ENCODE measurements at places on chromosomes 1 and 21.

DNA sequence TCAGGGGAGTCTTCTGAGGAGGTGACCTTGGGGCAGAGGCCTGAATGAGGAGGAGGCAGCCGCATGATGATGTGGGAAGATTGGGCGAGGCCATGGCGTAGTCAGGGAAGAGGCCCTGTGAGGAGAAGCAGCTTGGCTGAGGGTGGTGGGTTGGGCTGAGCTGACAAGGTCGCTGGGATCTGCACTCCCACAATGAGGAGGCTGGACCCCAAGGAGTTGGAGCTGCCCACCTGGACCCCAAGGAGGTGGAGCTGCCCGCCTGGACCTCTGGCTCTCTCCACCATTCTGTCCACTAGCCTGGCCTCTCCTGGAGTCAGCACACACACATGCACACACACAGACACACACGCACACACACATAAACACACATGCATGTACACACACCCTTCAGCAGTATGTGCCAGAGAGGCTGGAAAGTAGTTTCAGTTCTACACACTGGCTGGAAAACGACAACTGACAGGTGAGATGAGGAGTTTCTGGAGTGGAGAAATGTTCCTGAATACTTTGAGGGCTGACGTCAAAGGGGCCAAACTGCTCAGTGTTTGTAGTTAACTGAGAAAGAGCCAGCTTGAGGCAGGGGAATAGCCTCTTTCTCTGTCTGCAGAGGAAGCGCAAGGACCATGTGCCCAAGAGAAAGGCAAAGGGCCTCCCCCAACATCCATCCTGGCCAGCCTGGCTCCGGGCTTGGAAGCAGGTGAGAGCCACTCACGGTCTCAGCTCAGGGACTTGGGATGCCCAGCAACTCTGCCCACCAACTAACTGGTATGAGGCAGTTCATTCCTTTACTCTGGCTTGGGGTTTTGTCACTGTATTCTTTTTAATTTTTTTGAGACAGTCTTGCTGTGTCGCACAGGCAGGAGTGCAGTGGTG, 7.1 kb downstream of the SMPDL3B start:
- DNase-seq = no peak

DNA sequence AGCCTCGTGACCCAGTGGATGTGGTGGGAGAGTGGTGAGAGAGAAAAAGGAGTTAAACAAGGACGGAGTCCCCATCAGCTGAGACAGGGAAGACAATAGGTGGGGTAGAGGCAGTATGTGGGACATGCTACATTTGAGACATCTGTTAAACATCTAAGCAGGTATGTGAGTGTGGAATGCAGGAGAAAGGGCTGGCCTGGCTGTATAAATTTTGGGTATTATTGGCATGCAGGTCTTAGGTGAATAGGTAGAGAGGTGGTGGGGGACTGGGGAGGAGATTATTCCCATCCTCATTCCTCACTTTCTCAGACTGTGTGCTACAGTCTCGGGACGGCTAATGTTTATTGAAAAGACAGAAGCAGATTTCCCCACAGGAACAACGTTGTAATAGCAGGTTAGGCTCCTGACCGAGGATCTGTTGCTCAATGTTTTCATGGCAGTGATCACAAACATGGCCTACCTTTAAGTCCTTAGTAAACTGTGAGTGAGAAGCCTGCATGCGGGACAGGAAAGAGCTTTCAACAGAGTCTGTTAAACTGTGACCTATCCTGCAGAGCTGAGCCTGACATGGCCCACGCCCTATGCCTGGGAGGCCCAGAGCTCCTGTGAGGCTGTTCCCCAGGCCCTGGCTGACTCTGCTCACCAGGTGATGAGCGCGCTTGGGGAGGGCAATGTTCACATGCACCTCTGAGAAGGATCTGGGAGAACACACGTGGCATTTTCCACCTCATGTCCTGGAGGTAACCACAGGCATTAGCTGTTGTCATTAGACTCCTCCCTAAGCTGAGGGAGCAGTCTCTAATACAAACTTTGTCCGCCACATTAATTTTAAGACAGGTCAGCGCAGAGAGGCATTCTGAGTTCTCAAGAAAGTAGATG, 16.5 kb downstream of the VSIG8 start:
- DNase-seq = no peak

DNA sequence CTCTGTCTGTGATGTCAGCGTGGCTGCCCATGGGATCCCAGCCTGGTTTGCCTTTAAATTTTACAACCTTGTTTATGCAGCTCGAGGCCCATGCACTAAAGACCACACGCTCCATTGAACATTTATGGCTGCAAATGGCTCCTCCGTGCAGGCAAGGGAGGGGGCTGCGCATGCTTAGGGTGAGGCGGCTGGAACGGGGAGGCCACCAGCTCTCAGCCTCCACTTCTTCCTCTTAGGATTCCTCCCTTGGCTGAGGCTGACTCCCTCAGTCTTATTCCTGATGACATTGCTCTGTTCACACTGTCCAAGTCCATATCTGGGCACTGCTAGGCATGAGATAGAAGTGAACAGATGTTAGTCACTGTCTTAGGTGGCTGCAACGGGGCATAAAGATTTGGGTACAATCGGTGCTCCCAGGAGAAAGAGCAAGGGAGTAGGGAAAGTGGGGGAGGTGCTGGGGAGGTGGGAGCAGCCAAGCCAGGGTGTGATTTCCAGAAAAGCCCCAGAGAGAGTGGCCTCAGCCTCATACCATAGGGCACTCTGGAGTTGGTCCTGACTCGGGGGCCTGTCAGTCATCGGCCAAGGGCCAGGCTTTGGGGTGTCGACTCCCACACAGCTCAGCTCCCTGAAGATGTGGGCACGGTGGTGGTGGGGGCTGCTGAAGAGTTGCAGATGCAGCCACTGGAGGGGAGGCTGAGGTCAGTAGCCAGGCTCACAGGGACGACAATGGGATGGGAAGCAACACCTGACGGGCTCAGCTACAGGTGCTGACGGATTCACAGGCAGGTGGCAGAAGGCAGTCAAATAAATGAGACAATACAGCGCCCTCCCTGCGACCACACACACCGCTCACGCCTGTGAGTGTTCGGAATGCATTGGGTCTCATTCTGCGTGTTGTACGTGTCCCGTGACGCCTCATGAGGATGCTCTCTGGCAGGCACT, 37.3 kb upstream of the ACTL8 start:
- DNase-seq = no peak

- DNase-seq = no peak
These were observed 187.4 kb upstream of the KCNK2 start for GRCh38 chr1:214895011-214895600.

- DNase-seq = no peak
These were observed 22.9 kb downstream of the BCAS2 start for GRCh38 chr1:114558544-114558943.

- DNase-seq = no peak
These were observed 169.3 kb downstream of the SEC16B start for GRCh38 chr1:177800400-177801088.

DNA sequence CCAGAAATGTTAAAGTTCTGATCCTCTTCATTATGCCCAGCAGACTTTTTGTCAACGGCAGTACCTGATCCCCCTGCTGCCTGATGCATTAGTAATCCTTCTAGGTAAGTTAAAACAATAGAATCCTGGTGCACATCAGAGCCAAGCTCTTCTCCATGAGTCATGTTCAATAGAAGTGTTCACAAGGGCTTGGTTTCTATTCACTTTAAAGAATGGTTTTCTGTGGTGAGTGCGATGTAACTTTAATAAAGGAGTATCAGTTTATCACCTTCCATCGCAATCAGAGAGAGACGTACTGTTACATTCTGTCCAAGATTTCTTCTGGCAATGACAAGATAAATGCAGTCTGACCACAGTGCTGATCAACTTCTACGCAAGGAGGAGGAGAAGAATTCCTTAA, 96.8 kb downstream of the NRIP1 start:
- no peak for DNase-seq

- DNase-seq = no peak
These were observed 14.7 kb upstream of the HYI start for GRCh38 chr1:43468414-43468813.

DNA sequence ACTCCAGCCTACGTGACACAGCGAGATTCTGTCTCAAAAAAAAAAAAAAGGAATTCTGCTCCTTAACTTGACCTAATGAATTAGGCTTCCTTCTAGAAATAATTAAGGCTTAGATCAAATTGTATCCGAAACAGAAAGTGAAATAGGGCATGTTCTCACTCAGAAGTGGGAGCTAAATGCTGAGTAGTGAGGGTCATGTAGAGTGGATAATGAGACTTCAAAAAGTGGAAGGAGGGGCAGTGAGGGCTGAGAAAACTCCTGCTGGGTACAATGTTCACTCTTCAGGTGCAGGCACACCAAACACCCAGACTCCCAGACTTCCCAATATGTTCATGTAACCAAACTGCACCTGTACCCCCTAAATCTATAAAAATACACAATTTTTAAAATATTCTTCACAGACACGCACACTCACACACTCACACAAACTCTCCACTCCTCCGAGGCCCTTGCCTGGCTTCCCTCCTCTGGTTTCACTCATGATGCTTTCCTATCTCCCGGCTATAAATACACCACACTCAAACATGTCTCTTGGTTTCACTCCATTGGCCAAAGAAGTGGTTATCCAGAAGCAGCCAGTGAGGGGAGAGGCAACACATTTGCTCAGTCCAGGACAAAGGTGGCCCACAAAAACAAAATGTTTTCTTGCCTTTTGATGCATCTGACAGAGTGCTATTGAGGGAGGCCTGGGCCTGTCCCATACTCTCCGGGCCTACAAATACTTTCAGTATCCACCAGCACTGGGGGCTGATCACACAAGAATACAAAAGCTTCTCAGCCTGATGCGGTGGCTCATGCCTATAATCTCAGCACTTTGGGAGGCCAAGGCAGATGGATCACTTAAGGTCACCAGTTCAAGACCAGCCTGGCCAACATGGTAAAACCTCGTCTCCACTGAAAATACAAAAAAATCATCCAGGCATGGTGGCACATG, 249.2 kb downstream of the TOMM20 start:
- DNase-seq = no peak

DNA sequence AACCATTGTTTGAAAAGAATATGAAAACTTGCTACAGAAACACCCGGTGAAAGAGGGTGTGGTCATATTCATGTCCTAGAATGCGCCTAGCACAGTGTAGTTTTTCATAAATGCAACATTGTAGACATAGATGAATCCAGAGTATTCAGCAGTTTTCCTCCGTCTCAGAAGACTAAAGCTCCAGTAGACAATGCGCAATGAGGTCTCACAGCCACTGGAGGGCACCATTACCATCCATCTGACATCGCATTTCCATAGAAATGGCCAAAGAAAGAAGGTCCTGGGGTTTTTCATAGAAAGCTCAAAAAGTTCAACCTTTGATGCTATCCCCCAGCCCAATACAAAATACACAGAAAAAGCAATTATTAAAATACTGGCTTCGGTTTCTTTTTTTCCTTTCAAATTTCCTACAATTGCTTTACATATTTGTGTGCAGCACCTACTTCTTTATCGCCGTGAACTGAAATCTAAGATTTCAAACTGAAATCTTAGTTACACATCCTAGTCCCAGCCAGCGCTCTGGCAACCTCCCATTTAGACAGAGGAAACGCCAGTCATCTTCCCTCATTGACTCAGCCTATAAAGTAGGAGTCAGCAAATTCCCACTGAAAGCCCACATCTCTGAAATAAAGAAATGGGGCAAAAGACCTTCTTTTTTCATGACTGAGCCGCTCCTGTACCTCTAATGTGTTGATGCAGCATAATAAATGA, 3.9 kb upstream of the CD58 start:
- DNase-seq = peak; percentile 62

GRCh38 chr1:6102532-6102845, 56.8 kb downstream of the KCNAB2 start:
- no peak for DNase-seq

GRCh38 chr1:77582905-77583304, 99.6 kb downstream of the ZZZ3 start:
- no peak for DNase-seq

DNA sequence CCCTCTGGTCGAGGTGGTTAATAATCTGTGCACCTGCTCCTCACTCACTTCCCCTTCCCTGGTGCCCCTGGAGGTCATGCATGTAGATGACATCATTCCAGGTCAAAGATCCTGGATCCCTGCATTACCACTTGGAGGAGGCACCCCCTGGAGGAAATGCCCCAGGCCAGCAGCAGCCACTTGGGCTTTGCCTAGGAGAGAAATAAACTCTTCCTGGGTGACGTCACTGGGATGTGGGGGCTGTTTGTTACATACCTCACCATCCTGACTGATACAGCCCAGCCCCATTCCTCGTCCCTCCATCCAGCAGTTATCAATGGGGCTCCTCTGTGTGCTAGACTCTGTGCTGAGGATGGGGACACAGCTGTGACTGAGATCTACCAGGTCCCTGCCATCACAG, 433.6 kb downstream of the PTPRU start:
- no peak for DNase-seq

DNA sequence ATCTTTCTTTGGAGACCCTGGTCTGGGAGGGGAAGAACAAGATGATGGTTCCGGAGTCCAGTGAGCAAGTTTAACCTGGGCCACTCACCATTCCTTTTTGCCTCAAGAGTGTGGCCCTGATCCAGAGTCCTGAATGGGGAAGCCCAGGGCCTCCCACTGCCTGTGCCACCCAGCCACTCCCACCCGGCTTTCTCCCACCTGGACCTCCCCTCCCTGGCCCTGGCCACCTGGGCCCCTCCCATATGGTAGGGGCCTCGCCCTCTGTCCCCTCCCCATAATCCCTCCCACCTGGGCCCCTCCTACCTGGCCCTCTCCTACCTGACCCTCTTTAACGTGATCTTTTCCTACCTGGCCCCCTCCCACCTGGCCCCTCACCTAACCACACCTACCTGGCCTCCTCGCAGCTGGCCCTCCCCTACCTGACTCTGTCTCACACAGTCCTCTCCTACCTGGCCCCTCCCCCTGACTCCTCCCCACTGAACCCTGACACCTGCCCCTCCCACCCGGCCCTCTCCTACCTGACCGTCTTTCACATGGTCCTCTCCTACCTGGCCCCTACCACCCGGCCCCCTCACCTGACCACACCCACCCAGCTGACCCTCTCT, 220.7 kb upstream of the VAMP3 start:
- no peak for DNase-seq

DNA sequence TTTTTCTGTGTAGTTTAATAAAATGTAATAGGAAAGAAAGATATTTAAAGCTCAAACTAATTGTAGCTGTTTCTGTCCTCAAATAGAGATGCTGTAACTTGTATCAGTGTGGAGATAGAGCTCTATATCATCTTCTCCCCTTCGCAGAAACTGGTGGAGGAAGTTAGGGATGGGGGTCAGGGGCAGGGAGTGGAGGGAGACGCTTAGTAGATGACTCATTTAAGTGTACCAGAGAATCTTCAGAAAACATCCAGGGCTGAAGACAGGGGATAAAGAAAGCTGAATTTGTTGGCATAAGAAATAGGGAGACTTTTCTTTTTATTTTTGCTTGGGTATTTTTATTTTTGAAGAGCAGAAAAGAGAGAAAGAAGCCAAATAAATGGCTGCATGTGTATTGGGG, 282.6 kb upstream of the DPYD start:
- no peak for DNase-seq

DNA sequence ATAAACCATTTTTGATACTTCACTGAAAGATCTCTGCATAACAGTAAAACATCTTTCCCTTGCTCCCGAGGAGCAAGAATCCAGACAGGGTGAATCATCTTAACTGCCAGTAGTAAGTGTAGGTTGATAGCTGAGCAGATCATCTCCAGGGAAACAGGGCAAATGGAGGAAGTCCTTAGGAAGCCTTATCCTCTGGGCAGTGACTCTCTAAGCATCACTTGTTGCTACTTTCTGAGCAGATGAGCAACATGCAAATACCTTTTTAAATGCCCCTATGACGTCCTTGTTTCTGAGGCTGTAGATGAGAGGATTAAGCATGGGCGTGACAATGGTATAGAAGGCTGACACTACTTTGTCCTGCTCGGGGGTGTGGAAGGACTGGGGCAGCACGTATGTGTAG, 8.9 kb downstream of the OR2T11 start:
- DNase-seq = no peak

- no peak for DNase-seq
These were observed 60.6 kb downstream of the WARS2 start for GRCh38 chr1:119079881-119080280.
